ENCODE measurements at places on chromosomes 3 and 15.

- no peak overlapping the region for H3K27ac ChIP-seq
- H3K36me3 ChIP-seq, result no peaks in the 10 kb centered on the region
- no peak for DNase-seq
- no peaks in the 10 kb centered on the region for H3K4me1 ChIP-seq
These were observed 121.2 kb upstream of the PLXND1 start for GRCh38 chr3:129727707-129728106.

GRCh38 chr15:49036650-49037545, 9.3 kb downstream of the SECISBP2L start:
- no peaks in the 10 kb centered on the region for H3K36me3 ChIP-seq
- no peak overlapping the region for H3K27ac ChIP-seq
- H3K4me3 ChIP-seq, result no peak overlapping the region

GRCh38 chr3:33093847-33094246, 3.1 kb downstream of the GLB1 start:
- H3K4me1 ChIP-seq, result peaks cover 87% of the 10 kb centered on the region
- H3K36me3 ChIP-seq, result no peaks in the 10 kb centered on the region
- H3K27me3 ChIP-seq, result no peaks in the 10 kb centered on the region
- peak; percentile 78 for DNase-seq

GRCh38 chr3:106566277-106566676, 697.5 kb upstream of the CBLB start:
- no peak for DNase-seq
- H3K27me3 ChIP-seq, result no peaks in the 10 kb centered on the region
- no peaks in the 10 kb centered on the region for H3K4me1 ChIP-seq
- no peaks in the 10 kb centered on the region for H3K36me3 ChIP-seq
- no peak overlapping the region for H3K4me3 ChIP-seq
- H3K27ac ChIP-seq, result no peak overlapping the region

- no peaks in the 10 kb centered on the region for H3K27me3 ChIP-seq
- peaks cover 42% of the 10 kb centered on the region for H3K4me1 ChIP-seq
- no peaks in the 10 kb centered on the region for H3K36me3 ChIP-seq
These were observed 16.3 kb downstream of the BMF start for GRCh38 chr15:40092256-40092978.

- H3K27ac ChIP-seq, result no peak overlapping the region
- no peak overlapping the region for H3K4me3 ChIP-seq
- H3K27me3 ChIP-seq, result no peaks in the 10 kb centered on the region
These were observed 39.5 kb downstream of the CFAP100 start for GRCh38 chr3:126434264-126434590.

DNA sequence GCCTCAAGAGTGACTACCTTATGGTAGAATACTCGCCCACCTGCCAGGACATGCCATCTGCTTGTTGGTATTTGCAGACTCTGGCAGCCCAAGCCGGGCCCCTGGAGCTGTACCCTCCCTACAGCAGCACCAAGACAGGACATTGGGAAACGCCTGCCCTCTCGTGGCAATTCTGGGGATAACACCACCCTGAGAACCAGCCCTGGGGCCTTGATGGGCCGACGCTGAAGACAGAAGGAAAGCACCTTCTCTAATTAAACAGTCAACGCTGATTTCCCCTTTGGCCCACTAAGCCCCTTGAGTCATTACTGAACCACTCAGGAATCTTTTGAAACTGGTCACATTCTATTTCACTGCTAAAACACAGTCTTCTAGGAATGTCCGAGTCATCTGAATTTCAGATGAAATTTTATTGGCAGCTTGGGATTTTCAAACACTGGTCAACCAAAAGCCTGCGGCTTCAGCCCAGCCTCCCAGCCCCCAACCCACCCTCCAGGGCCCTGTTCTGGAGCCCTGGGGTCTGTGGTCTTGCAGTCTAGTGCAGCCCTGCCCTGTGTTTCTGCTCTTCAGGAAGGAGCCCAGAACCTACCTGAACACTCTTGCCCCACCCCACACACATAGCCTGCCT, 91.3 kb downstream of the TMEM266 start:
- H3K27ac ChIP-seq, result peak overlapping the region; percentile 32
- H3K27me3 ChIP-seq, result no peaks in the 10 kb centered on the region
- peak overlapping the region; percentile 3 for H3K4me3 ChIP-seq
- peaks cover 12% of the 10 kb centered on the region for H3K4me1 ChIP-seq
- H3K36me3 ChIP-seq, result no peaks in the 10 kb centered on the region

DNA sequence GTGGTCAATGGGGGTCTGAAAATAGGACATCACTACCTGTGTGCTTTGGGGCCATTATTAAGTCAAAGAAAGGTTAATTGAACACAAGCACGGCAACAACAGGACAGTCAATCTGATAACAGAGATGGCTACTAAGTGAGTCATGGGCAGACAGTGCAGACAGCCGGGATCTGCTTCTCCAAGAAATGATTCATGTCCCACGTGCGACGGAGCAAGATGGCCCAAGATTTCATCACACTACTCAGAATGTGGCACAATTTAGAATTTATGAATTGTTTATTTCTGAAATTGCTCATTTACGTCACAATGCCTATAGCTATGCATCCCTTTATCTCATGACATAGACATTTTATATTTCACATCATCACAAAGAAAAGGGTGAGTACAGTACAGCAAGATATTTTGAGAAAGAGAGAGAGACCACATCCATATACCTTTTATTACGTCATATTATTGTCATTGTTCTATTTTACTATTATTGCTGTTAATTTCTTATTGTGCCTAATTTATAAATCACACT, 770.6 kb upstream of the NR2F2 start:
- no peaks in the 10 kb centered on the region for H3K36me3 ChIP-seq
- no peak overlapping the region for H3K4me3 ChIP-seq
- H3K4me1 ChIP-seq, result no peaks in the 10 kb centered on the region
- DNase-seq, result no peak
- H3K27ac ChIP-seq, result no peak overlapping the region

Data from spleen (tissue), 13 donors.